Erythroblast (primary cell): ENCODE measurements at places on chromosomes 5 and 9.

DNA sequence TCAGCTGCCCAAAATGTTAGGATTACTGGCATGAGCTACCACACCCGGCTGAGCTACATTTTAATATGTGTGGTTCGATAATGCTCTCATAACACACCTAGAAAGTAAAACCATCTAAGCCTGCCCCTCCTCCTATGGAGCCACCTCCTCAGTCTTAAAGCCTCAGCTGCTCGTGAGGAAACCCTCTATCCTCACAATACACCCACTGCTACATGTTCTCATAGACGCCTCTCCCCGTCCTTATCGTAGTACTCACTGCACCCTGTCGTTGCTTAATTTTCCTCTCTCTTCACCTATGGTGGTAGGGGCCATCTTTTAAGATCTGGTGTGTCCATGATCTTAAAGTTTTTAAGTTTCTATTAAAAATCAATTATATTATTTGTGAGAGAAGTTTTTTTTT lies 72.9 kb downstream of the RCL1 start:
- peak; percentile 58 for DNase-seq

- no peak for DNase-seq
These were observed 139.1 kb upstream of the ADRA1B start for GRCh38 chr5:159777049-159777660.

GRCh38 chr9:74035786-74036185 lies 461.3 kb upstream of the RORB start:
- no peak for DNase-seq

DNA sequence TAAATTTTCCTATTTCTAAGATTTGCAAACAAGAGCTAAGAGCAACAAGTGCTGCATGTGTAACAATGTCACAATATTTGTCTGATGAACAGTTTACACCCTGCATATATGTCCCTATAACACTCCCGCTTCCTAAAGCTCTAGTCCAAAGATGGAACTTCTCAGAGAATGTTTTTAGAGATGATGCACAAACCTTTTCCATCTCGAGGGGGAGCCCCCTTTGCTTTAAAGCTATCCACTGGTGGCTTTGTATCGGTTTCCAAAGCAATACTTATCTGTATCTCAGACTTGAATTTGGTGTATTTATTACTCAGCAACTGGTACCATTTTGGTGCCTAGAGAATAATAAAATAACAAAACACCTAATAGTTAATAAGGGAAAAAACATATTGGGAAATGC lies 11.0 kb downstream of the CEP120 start:
- DNase-seq: no peak
